Neural progenitor cell (in vitro differentiated cells): ENCODE measurements at places on chromosomes 11 and 22. TPM values are rescaled to one million over a fixed set of nuclear protein-coding genes. Genes with fewer than 3 reads are reported as not detected.

DNA sequence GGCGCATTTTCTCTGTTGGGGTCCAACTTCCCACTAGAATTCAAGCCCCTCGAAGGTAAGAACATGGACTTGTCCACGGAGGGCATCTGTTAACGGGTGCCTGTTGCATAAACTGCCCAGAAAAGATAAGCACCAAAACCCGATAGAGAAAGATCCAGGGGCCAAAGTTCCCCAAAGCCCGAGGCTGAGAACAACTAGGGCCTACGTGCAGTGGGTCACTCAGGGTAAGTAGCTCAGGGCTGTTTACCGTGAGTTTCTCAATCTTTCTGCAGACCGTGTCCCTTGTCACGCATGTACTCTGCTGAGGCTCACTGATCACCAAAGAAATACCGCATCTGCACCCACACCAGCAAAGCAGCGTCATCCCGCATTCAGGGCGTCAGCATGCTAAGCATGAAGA, 24.4 kb downstream of the PGA5 start:
- no peak overlapping the region for H3K27ac ChIP-seq
- no peak for DNase-seq

- H3K36me3 ChIP-seq: no peaks in the 10 kb centered on the region
- no peak overlapping the region for H3K4me3 ChIP-seq
- no peak overlapping the region for H3K27ac ChIP-seq
- H3K4me1 ChIP-seq: no peaks in the 10 kb centered on the region
These were observed 36.1 kb downstream of the NEU3 start for GRCh38 chr11:75024764-75025211.

- H3K27me3 ChIP-seq: no peaks in the 10 kb centered on the region
- no peak overlapping the region for H3K27ac ChIP-seq
- no peak overlapping the region for H3K4me3 ChIP-seq
- peak; percentile 46 for DNase-seq
These were observed 85.8 kb downstream of the FANCF start for GRCh38 chr11:22539821-22540256.

DNA sequence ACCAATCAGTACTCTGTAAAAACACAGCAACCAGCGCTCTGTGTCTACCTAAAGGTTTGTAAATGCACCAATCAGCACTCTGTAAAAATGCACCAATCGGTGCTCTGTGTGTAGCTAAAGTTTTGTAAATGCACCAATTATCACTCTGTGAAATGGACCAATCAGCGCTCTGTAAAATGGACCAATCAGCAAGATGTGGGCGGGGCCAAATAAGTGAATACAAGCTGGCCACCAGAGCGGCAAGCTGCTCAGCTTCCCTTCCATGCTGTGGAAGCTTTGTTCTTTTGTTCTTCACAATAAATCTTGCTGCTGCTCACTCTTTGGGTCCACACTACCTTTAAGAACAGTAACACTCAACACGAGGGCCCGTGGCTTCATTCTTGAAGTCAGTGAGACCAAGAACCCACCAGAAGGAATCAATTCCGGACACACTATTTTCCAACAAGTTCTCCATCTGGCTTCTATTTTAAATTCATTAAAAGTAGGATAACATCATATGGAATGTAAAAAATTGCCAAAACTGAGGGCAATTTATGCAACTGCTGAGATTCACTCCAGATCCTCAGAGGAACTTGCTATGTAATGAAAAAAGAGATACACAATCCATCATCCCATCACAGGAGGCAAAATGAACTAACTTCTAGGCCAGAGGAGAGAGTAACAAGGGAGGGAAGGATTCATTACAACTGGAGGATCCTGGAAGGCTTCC, 3.1 kb upstream of the PANX1 start:
- no peaks in the 10 kb centered on the region for H3K27me3 ChIP-seq
- DNase-seq: no peak
- peaks cover 15% of the 10 kb centered on the region for H3K4me1 ChIP-seq
- no peaks in the 10 kb centered on the region for H3K36me3 ChIP-seq
- H3K27ac ChIP-seq: no peak overlapping the region

DNA sequence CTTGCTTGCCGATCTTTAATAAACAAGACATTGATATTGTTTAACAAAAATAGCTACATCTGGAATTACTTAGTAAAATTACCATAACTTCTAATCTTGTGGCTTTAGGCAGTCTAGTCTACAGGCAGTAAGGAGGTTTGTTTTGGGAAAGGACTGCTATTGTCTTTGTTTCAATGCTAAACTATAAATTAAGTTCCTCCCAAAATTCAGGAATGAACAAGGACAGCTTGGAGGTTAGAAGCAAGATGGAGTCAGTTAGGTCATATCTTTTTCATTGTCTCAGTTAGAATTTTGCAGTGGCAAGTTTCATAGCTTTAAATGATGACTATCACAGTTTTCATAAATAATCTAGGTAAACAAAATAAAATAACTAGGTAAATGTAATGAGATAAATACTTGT, 36.1 kb upstream of the INCENP start:
- H3K36me3 ChIP-seq: no peaks in the 10 kb centered on the region
- DNase-seq: no peak
- no peak overlapping the region for H3K27ac ChIP-seq
- no peak overlapping the region for H3K4me3 ChIP-seq
- H3K27me3 ChIP-seq: no peaks in the 10 kb centered on the region

DNA sequence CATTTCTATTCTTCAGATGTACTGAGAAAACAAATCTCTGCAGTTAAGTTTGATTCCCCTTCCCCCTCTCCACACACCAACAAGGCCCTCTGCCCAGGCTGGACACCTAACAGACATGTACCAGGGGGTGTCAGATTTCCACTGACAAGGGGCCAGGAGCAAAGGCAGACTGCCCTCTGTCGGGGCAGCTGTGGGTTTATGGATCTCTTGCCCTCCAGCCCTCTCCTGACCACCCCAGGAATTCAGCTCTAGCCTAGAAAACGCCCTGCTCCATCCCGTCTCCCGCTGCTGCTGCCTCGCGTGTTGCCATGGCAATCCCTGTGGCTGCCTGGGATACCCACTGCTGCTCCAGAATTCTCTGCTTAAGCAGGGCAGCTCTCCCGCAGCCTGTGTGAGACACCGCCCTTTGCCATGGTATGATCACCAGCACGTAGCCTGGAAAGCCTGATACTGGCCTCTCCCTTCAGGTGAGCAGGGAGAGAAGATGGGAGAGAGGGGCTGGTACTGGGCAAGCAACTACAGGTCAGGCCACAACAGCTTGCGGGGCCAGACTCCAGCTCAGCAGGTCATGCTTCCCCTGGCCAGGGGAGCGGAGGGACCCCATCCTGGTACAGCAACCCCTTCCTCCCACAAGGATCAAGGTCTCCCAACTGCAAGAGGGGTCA, 41.6 kb downstream of the BUD13 start:
- no peaks in the 10 kb centered on the region for H3K36me3 ChIP-seq
- peaks cover 48% of the 10 kb centered on the region for H3K4me1 ChIP-seq
- no peak overlapping the region for H3K4me3 ChIP-seq
- no peak overlapping the region for H3K27ac ChIP-seq
- no peaks in the 10 kb centered on the region for H3K27me3 ChIP-seq
- peak; percentile 88 for DNase-seq

WNT7B gene
- 1.8 and 3.5 TPM in 2 replicates for total RNA-seq

GTPBP1 gene
- total RNA-seq: 40.8 and 91.9 TPM in 2 replicates
